Esophagus squamous epithelium (tissue), 5 donors: ENCODE measurements at places on chromosomes 11 and 22. TPM values are rescaled to one million over a fixed set of nuclear protein-coding genes. Genes with fewer than 3 reads are reported as not detected.

Gene GP1BB
- 9.7 TPM for total RNA-seq

Gene GPR83
- total RNA-seq = not detected

Gene CSRP3
- not detected for total RNA-seq

DNA sequence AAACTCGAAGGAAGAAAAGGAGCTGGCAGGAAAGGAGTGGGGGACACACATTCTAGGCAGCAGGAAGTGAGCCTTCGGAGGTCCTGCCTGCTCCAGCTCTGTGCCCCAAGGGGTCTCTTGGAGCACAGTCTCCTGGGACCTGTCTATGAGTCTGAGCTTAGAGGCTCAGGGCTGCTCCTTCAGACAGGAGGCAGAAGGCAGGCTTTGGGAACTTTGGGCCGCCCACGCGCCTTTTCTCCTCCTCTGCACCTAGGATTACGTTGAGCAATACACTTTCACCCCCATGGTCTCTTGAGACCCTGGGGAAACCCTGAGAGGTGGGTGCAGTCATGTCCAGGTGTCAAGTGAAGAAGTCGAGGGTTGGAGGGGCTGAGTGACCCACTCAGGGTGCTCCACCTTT lies 965 bp downstream of the TCN2 start:
- no peak for DNase-seq

- no peak for DNase-seq
These were observed 572 bp upstream of the APLP2 start for GRCh38 chr11:130068986-130069658.

DNA sequence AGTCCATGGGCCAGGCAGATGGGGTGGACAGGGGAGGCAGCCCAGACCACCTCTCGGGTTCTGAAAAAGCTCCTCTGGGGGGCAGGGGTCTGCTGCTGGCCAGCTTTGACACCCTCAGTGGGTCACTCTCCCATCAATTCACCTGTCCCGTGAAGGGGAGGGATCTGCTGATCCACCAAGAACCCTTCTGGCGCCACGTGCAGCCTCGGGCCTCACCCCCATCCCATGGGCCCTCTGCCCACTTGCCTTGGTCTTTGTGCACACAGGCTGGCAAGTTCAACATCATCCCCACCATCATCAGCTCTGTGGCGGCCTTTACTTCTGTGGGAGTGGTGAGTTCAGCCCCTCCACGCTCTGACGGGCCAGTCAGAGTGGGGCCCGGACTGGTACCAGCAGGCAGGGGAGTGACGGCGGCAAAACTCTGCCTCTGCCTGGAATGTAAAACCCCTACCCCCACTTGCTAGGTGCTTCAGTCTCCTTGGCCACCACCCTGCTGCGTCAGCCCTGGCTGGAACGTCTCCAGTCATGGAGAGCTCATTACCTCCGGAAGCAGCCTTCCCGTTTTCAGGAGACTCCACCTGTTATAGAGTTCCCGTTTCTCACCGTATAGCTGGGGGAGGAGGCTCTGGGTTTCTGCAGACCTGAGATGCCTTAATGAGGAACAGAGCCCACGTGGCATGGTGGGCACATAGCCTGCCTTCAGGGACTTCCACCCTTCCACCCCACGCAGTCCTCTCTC lies 12.7 kb downstream of the PRG3 start:
- DNase-seq = no peak
